ENCODE measurements at places on chromosomes 3 and 15.
A peak's percentile ranks its signal among the peaks of the same experiment; 100 is the strongest.

DNA sequence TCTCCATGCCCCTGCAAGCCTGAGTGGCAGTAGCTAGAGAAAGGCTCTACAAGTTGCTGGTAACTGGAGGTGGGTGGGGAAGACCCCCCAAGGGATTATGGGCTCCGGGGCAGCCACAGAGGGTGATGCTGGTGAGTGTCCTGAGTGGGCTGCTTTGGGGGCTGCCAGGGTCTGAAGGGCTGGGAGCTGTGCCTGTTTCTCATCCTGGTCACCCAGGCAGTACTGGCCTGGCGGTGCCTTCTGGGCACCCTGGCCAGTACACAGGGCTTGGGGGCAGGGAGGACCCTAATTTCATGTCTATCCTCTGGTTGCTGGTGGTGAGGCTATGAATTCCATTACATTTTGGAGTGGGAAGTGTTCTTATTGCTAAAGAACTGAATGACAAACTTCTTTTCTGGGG is 46.1 kb upstream of the GATM start:
- no peak for DNase-seq

GRCh38 chr3:69562020-69562419 is 176.1 kb upstream of the FRMD4B start:
- no peak for DNase-seq

GRCh38 chr15:101204739-101205535 is 46.9 kb downstream of the CHSY1 start:
- no peak for DNase-seq

DNA sequence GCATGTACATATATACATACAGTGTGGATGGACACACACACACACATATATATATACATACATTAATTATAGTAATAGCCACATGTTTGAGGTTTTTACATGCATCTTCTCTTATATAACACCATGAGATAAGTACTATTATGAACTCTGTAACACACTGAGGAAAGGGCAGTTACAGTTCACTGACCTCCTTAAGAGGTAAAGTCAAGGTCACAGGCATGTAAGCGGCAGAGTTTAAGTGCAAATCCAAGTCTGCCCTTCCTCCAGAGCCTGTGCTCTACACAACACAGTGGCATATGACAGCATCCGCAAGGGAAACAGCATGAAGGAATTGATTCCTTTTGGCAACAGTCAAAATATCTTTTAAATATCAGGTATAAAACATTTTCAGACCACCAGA is 26.4 kb downstream of the FHIT start:
- DNase-seq: no peak

DNA sequence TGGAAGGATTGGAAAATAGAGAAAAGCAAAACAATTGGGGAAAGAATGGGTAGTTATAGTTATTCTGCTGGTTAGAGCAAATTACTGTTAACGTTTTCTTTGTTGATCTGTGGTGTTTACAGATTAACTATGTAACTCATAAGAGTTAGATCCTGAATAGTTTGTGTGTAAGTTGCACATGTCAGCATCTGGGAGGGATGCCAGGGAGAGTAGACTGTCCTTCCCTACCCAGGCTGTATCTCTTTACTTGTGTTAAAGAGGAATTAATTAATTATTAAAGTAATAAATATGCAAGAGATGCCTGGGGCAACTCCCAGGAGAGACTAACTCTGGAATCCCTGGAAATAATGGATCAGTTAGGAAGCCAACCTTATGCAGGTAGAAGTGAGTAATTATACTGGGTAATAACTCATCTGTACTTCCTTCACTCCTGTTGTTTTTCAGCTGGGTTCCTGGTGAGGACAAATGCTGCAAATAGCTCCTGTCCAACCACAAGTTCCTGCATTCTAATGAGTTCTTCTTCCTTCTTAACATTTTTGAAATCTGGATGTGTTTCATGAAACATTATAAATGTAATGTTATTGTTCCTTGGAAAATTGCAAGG is 18.9 kb downstream of the GHRL start:
- no peak for DNase-seq

DNA sequence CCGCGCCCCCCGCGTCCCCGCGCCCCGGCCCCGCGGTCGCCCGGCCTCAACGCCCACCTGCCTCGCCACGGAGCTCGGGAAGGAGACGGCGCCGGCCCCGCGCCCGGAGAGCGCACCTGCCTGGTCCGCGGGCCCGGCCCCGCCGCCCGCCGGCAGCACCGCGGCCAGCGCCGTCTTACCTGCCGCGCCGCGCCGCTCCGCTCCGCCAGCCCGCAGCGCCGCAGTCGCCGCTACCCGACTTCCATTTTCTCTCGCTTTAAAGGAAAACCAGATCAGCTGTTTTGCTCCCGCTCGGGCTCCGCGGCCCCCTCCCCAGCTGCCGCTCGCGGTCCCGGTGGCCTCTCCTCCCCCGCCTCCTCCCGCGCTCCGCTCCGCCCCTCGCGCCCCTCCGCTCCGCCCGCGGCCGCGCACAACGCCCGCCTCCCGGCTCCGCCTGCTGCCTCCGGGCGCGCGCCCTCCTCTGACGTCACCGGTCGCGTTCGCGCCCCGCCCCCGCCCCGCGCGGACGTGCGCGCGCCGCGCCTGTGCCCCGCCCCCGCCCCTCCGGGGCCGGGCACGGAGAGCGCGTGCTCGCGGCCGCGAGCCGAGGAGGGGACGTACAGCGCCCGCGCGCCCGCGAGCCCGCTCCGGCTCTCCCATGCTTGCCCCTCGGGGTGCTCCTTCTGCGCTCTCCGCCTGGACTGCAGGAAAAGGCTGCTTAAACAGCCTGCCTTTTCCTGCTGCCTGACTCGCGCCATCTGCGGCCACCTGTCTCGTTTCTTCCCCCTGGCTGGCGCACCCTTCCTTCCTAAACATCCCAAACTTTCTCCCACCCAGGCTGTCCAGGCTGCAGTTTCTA is 159.8 kb upstream of the CHRNA7 start:
- peak; percentile 85 for DNase-seq

DNA sequence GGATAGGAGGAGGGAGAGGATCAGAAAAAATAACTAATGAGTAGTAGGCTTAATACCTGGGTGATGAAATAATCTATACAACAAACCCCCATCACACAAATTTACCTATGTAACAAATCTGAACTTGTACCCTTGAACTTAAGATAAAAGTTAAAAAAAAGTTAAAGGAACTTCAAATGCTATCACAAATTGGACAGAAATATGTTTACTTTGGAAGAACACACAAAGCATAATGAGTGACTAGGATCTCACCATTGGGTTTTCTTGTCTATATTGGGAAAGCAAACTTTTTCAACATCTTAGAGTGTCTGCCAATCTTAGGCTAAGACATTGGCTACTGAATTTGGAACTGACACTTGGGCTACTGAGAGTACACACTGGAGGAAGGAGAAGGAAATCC is 140.4 kb downstream of the THRB start:
- DNase-seq: no peak

DNA sequence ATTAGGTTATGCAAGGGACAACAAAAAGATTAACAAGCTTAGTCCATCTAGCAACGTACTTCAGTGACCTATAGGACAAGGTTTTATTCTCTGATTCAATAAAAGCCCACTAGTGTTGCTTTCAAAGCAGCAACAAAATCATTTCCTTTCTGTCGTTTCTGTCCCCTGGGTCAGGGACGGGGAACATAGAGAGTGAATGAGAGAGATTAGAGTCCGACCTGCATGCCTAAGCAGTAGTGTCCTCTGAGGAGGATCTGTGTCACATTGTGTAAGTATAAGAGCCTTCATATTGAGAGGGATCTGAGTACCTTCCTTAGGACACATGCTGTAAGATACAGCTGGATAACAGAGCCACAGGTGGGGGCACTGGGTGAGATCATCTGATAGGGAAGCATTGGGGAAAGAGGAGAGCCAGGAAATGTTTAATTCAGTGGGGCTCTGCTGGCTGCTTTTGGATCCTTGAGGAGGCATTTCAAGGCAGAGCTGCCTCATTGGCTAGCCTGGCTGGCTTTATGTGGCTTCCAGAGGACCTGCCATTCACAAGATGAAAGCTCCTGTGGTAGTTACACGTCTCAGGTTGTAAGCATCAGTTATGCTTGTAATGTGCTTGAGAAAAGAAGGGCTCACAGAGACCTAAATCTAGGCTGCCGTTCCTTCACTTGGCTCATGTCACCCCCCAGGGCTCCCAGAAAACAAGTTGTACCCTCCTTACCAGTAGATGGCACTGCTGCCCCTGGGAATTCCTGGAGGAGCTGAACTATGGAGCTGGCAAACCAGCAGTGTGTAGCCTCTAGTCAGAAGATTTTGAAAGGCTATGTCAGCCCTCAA is 2.7 kb downstream of the TMEM108 start:
- peak; percentile 16 for DNase-seq

DNA sequence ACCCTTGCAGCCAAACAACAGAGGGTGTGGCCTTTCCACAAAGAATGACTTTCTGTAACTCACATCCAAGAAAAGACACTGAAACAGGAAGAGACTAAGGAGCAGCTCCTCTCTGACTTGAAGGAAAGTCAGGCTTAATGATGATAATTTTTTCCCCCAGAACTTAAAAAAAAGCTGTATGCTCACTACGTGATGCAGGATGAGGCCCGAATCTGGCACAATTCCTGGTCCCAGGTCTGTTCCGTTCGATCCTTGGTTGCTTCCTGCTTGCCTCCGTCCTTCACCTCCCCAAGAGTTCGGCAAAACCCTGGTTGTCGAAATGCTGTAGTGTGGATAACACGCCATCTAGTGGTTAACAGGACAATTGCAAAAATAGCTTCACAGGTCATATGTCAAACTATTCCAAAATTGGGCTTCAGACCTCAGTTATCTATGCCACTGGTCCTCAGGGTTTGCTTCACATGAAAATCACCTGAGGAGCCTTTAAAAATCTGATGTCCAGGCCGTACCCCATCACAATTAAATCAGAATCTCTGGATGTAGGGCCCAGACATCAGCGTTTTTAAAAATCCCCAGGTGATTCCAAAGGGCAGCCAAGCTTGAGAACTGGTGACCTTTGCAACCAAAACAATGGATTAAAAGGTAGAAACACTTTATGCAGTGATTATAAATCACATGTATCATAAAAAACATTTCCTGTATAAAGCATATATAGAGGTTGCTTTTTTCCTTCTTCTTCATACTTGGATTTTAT is 28.1 kb upstream of the SYNM start:
- DNase-seq: peak; percentile 30

- DNase-seq: no peak
Measured at GRCh38 chr3:120119846-120120510, 25.7 kb upstream of the GSK3B start.

GRCh38 chr3:175002732-175003143 is 143.6 kb downstream of the NAALADL2 start:
- DNase-seq: no peak

DNA sequence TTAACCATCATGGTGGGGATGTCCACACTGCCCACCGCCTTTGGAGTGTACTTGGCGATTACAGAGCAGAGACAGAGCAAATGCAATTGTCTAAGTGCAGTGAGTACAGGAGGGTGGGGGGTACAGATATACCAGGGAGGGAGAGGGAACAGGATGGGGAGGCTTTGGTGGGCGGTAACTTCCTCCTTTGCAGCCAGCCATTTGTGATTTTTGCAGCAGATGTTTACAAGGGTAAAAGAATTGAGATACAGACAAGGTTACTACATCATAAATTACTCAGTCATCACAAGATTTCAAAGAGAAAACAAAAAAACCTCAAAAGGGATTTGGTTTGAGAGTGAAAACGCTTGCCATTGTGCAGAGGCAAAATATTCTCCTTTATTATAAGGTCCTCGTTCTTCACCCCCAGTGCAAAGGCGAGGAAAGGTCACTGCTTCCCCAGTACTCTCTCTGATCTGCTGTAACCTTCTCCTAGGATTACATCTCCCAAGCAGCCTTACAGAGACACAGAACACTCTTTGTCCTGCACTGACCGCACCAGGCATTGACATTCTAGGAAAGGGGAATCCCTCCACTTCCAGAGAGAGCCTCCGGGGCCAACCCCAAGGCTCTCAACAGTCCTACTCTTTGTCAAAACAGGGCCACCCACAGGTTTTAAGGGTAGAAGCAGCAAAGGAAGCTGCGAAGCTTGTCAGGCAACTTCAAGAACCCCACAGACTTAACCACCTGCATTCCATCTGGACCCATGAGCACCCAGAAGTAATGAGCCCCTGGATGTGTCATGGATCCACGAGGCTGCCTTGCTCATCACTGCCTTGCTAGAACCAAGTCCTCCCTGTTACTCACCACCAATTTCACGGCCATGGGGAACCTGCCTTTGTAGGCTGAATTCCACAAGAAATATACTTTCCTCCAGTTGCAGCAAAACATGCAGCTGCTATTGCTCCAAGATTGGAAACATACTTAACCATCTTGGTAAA is 117.3 kb downstream of the ADAMTS17 start:
- DNase-seq: no peak

GRCh38 chr15:82530606-82531379 is 9.5 kb downstream of the RPS17 start:
- peak; percentile 56 for DNase-seq

GRCh38 chr15:56366211-56366610 is 985 bp downstream of the TEX9 start:
- DNase-seq: no peak

DNA sequence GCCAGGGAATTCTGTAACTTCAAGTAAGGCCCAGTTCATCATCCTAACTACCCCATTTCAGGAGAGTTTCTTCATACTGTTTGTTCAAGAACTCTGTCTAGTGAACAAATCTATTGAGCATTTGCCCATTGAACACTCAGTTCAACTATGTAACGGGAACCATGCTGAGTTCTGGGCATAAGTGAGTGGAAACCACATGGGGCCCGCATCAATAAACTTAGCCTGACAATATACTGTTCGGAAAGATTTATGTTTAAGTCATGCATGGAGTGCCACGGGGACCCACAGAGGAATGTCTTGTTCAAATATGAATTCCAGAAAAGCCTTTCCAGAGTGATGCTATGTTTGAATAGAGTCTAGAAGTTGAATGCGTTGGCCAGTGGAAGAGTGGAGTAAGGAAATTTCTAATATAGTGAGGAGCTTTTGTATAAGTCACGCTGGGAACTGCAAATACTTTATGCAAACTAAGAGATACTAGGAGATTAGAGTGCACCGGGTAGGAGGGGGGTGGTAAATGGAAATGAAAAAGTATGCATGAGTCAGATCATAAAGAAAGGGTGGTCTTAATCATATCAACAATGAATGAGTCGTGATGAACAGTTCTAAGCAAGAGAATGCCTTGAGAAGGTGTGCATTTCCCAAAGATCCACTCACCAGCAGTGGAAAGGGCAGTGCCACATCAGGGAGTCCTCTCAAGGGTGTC is 279.8 kb downstream of the VPS13C start:
- no peak for DNase-seq

Measured in stimulated activated CD4-positive, alpha-beta T cell treated with anti-CD3 and anti-CD28 coated beads, Interleukin-2, amount 100 ng/mL, for 48 hours (primary cell).